ENCODE measurements at places on chromosomes 6 and 20. TPM values are rescaled to one million over a fixed set of nuclear protein-coding genes. Genes with fewer than 3 reads are reported as not detected.

- DNase-seq, result no peak
These were observed 73.1 kb upstream of the C20orf144 start for GRCh38 chr20:33589059-33589458.

Gene IDH3B
- 126 TPM for total RNA-seq

Gene PLCB1
- 4.8 TPM for total RNA-seq

Gene SCUBE3
- total RNA-seq, result 0.03 TPM

Gene ASIP
- not detected for total RNA-seq

- no peak for DNase-seq
These were observed 1.1 kb downstream of the PTPRK start for GRCh38 chr6:128519132-128519930.

GRCh38 chr6:40479706-40480105 lies 107.5 kb downstream of the LRFN2 start:
- no peak for DNase-seq

DNA sequence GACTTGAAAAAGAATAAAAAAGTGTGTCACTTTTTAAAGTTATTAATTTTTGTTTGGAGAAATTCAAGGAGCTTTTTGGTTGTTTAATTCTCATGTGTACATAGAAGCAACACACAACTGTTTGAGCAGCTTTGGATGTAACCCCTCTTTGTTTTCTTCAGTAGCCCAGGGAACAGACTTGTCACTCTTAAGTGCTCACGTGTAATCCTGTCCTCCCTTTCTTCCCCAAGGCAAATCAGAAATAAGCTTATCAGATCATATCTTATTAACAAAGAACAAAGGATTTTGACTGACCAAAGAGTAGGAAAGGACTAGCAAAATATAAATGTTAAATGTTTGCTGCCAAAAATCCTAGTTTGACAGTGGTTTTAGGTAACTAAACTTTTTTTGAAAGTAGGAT lies 7.3 kb upstream of the FLRT3 start:
- DNase-seq, result no peak

Gene CTCFL
- total RNA-seq, result not detected

DNA sequence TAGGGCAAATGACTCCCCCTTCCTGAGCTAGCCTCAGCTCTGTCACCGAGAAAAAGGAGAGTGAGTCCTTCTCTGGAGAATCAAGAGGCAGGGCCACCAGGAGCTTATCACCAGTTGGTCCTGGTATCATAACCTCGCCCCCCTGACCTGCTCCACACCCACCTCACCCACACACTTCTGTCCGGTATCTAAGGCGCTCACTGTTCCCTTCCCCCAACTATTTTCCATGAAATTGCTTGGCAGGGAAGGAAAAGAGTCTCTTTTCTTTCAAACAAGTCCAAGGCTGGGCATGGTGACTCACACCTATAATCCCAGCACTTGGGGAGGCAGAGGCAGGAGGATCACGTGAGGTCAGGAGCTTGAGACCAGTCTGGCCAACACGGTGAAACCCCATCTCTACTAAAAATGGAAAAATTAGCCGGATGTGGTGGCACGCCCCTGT lies 77.6 kb downstream of the ZMYND8 start:
- DNase-seq, result no peak

DNA sequence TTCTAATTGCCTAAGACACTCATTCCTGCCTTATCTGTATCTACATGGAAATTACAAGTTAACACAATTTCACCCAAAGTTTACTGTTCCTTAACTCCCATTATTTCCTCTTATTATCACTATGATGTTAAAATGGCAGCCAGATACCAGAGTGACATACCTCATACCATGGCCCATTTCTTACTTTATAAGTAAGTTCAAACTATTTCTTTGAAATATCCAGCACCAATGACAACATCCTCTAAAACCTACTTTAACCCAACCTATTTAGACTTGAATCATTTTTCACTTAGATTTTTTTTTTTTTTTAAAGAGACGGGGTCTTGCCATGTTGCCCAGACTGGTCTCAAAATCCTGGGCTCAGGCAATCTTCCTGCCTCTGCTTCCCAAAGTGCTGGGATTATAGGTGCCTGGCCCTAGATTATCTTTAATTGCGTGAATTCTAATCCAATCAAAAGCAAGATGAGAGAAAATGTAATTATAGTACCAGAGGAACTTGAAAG lies 10.0 kb downstream of the REV3L start:
- no peak for DNase-seq

DNA sequence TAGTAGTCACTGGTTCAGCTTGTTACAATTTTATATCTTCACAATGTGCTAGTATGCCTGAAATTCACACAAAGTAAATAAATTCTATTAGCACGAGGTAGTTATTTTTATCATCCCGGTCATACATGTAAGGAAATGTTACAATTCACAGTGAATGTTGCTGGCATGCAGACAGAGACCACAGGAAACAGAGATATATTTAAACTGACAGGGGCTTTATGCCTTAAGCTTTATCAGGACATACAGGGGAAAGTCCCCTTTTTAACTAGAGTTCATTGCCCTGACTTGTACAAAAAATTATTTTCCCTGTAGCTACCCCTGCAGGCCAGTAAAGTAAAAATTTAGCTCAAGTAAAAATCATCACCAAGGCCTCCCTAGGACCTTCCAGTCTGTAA lies 712.0 kb upstream of the NRSN1 start:
- no peak for DNase-seq

Gene SCRT2
- not detected for total RNA-seq

Gene PNPLA1
- total RNA-seq, result not detected

- no peak for DNase-seq
These were observed 164.9 kb downstream of the LAMA2 start for GRCh38 chr6:129047834-129048233.

DNA sequence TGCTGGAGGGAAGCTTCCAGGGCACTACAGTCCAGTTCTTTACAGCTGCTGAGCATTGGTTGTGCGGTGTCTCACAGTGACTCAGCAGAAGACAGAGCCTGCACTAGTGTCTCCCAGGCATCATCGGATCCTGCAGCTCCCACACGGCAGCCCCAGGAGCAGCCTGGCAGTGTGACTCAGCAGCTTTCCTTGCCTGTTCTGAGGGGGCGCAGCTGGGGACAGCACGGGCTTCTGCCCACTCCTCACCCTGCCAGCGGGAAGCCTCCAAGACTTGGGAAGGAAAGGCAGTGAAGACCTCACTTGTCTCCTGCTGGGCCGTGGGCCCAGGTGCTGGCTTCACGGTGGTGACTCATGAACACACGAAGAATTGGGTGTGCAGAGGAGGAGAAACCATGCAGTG lies 165.4 kb downstream of the SYNDIG1 start:
- no peak for DNase-seq

GRCh38 chr6:150418827-150419594 lies 50.2 kb downstream of the IYD start:
- DNase-seq, result no peak

DNA sequence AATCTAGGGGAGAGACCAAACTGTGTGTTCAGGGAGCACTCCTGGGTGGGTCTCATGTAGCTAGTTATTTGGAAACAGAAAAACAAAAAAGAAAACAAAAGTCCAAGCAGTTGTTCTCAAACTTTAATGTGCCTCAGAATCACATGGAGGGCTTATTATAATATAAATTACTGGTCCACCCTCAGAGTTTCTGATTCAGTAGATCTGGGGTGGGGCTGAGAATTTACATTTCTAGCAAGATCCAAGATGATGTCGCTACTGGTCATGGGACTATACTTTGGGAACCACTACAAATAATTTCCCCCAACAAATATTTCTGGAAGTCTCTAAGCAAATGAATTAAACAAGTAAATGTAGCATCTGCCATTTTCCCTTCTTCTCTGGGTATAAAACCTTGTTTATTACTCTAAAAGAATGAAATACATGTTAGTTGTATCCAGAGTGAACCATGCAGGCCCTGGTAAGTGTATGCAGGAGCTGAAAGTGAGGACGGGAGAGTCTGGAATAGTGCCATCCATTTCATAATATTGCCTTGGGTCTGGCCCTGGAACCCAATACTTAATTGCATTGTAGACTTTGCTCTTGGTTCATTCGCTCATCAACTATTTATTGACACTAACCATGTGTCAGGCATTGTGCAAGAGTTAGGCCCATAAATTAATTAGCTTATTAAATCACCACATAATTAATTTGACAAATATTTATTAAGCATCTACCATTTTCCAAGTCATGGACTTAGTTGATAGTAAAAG lies 490.8 kb downstream of the EPM2A start:
- DNase-seq, result no peak

Gene CST4
- not detected for total RNA-seq

Data from esophagus squamous epithelium (tissue), 5 donors.